ENCODE measurements at places on chromosomes 7 and 10.

DNA sequence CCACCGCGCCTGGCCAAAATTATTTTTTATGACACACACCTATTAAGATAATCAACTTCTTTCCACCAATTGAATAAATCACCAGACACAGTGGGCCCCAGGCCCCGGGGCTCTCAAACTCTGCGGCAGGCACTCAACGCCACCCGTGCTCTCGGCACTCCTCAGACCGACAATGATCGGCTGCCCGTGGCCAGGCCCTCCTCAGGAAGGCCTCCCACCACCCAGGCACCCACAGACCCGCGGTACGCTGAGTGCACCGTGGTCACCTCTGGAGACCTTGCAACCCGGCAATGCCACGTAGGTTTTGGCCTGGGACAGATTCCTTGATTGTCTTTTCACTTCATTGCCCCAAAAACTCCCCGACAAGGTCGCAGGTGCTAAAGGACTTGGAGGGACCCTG, 6.9 kb downstream of the RADIL start:
- peak; percentile 50 for DNase-seq

- no peak for DNase-seq
Observed at GRCh38 chr7:129829737-129830631, 122.8 kb downstream of the UBE2H start.

- DNase-seq = no peak
Observed at GRCh38 chr10:35789996-35790395, 147.9 kb upstream of the FZD8 start.

GRCh38 chr7:132345543-132346129, 230.6 kb downstream of the PLXNA4 start:
- DNase-seq = no peak

DNA sequence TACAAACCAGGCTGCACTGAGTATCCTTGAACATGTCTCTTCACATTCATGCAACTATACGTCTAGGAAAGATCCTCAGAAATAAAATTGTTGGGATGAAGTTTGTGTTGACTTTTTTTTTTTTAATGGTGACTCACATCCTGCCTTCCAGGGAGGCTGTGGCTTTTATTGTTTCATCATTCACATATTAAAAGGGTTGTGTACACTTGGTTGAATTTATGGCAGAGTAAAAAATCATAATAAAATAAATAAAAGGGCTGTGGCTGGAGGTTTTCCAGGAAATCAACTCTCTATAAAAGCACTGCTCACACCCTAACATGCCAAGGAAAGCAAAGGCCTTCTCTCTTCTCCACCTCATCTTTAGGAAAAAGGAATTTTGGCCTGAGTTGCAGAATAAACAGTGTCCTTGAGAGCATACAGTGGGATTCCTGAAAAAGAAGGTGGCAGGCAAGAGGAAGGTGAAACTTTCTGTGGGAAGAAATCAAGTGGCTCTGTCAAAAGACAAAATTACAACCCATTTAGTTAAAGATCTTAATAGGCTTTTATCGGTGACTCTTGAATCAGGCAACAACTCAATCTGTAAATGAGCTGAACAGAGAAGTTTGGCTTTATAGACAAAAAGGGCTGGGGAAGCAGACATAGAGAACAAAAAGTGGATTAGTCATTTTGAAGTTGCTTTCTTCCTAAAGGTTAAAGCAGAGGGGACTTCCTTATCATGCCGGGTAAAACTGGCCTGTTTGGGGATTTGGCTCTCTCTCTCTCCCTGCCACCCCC, 41.6 kb upstream of the FHIP2A start:
- no peak for DNase-seq

DNA sequence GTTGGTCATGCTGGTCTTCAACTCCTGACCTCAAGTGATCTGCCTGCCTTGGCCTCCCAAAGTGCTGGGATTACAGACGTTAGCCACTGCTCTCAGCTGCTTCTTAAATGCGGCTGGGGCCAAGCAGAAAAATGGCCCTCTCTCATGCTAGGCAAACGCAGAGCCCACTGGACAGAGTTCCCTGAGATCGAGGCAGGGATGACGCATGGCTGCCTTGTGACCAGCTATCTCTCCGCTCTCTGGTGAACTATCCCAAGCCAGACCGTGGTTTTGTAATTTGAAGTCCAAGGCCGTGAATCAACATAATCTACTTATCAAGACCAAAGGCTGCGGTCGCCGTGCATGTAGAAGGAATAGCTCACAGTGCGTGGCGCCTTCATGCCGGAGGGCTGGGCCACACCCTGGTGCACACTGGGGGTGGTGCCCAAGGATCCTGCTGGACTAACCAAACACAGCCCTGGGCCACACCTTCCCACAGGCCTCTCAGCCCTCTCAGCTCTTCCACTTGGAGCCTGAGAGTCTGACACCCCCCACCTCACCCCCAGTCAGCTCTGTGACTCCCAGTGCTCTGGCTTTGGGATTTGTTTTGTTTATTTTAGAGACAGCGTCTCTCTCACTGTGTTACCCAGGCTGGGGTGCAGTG, 88.1 kb upstream of the CUX1 start:
- no peak for DNase-seq

DNA sequence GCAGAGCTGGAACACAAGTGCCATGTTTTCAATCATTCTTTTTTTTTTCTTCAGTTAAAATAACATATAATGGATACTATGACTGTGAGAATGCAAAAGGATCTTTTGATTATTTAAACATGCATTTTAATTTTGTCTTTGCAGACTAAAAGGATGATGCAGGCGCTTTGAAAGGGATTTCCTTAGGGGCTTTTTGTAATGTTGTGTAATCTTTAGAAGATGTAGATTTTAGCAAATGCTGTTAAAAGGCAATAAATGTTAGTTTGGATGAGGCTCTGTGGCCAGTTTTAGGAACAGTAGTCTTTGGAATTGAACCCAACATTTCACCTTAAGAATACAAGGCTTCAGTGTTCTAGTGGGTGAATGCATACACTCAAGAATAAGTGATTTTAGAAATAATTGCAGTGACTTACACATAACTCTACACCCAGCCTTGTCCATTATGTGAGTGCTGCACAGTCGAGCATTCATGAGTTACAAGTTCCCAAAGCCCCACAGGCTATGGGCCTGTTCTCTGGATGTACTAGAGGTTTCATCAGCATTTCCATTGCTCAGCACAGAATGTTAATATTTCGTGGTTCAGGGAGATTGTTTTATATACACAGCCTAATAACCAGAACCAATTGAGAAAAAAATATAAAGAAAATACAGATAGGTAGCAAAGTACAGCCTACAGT, 11.6 kb downstream of the PAPSS2 start:
- no peak for DNase-seq

DNA sequence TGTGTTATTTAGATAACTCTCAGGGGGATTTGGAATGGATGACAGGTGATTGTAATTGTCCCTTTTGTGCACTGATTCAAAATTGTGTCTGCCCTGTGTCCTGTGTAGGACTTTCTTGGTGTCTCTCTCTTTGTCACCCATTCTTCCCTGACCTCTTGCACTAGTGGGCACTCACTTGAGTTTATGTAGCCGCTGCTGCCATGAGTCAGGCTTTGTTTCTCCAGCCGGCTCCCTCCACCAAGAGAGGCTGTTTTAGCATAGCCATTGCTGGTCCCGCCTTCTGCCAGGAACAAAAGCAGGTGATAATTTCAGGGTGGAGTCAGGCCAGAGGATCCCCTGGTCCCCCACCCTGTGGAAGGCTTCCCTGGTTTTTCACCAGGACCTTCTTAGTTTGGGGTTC, 8.4 kb downstream of the COL17A1 start:
- DNase-seq = no peak
